ENCODE measurements at places on chromosomes 11 and 22.

- DNase-seq = no peak
These were observed 972.8 kb downstream of the OPCML start for GRCh38 chr11:132559331-132560036.

GRCh38 chr11:71566081-71566620, 788 bp downstream of the KRTAP5-10 start:
- DNase-seq = no peak

DNA sequence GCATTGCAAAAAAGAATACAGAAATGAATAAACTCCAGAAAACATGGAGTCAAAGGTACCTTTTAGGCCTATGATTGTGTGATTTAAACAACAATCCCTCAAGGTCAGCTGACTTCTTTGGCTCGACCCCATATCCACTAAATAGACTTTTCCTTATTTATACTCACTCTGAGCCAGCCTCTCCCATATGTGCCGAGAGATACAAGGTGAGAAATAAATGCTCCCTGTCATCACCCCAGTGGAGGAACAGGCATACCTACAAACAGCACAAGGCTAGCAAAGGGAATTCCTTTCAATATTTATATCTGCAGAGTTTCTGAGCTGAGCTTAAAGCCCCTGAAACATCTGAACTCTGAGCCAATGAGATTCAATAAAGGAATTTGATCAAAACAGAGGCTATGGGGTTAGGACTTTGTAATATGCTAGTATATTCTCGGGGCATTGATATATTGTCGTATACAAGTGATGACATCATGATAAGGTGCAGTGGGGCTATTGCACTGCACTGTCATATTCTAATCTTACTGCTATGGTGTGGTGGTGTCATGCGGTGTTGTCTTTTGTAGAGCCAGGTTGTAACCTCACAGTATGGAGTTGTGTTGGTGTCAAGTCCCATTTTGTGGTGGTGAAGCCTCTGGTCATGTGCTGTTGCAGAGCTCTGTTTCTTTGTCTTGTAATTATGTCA, 56.0 kb upstream of the GALNT18 start:
- no peak for DNase-seq

DNA sequence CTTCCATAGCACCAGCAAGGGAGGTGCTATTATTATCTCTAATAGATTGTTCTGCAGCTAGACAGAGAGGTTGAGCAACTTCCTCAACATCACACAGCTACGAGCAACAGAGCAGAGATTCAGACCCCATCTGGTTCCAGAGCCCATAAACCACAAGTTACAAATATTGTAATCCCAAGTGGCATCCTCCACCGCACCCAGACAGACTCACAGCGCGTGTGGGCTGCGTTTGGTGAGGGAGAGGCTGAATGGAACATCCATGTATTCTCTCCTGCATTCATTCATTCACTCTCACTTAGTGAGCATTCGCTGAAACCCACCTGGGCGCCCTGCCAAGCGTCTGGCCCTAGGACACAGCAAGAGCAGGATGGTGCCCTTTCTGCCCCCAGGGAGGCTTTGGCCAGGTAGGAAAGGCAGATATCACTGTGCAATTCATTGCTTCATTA, 33.5 kb downstream of the LIF start:
- no peak for DNase-seq

DNA sequence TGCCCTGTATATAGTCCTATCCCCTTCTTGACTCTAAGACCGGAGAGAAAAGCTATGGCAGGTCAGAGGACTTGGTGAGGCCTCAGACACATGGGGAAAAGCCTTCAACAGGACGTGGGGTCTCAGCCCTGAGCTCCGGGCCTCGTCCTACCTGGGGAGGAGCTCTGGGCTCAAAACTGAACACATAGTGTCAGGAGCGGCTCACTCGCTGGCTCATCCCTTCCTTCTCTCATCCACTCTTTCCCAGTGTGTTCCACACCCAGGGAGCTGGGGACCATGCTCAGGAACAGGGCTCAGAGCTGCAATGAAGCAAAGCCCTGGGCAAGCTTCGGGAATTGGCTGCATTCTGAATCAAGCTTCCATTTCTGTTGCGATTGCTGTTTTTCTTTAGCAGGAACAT, 14.5 kb downstream of the ADAMTS15 start:
- DNase-seq = no peak

DNA sequence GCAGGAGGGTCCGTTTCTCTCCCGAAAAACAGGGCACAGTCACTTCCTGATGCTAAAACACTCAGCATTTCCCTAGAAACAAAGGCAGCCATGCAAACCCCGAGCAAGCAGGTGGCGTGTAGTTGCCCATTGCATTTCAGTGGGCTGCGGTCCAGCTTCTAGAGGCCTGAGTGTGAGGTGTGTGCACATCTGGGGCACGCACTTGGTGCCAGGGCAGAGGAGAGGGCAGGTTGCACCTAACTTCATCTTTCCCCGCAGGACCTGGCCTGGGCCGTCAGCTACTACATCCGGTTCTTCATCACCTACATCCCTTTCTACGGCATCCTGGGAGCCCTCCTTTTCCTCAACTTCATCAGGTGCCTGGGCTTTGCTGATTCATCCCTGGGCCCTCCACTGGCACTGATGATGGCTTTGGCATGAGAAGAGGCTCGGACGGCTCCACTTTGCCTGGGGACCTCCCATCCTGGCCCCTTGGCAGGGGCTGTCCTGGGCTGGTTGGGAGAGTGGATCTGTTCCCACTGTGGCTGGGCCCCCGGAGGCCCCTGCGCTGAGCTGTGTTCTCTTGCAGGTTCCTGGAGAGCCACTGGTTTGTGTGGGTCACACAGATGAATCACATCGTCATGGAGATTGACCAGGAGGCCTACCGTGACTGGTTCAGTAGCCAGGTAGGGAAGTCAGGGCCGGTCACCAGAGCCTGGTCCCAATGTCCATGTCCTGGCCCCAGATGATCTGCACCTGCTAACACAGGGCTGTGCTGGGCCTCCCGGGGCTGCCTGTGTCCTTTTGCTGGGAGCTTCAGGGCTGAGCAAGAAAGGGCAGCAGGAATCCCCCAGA, 28.4 kb downstream of the FADS3 start:
- no peak for DNase-seq

DNA sequence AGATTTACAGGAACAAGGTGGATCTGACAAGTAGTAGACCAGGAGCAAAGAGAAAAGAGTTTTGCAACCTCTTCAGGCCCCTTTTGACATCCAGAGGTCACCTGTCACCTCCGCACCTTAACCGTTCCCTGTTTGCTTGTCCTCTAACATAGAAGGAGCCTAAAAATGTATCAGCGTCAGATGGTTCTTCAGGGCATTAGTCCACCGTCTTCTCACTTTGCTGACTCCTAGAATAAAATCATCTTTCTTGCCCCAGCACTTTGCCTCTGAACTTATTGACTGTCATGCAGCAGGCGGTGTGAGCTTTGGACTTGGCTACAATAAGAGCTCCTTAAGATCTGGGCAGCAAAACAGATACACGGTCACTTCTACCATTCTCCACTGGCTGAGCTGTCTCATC, 339.7 kb upstream of the B3GAT1 start:
- DNase-seq = no peak

DNA sequence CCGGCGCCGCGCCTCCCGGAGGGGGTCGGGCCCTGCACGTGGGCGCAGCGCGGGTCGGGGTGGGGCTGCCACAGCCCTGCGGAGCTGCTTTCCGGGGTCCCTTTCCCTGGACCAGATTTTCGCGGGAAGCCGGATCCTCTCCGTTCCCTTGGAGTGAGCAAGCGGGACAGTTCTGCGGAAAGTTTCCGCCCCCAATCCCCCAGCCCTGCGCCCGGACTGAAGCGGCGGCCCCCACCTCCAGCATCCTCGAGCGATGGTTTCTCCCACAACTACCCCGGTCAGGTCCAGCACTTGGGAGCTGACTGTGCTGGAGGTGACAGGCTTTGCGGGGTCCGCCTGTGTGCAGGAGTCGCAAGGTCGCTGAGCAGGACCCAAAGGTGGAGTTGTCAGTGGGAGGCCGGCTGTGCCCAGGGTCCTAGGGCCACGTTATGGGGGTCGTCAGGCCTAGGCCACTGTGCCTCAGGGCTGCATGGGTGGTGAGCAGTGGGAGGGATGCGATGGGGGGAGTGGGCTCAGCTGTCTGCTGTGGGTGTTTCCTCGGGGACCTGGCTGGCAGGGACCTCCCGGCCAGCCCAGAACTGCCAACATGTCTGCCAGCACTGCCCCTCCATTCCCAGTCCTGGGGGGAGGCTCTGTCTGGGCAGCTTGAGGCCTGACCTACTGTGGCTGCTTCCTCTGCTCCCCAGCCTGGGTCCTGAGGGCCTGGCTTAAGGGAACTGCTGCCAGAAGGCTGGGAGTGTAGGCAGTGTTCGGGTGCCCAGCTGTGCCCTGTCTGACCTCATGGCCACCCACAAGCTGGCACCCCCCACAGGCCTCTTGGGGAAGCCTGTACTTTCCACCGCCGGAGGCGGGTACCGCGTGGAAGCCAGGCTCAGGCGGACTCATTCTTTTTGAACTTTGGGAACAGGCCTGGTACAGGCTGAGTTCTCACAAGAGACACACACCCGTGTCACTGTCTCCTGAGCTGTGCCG, 726 bp downstream of the ST3GAL4 start:
- no peak for DNase-seq

DNA sequence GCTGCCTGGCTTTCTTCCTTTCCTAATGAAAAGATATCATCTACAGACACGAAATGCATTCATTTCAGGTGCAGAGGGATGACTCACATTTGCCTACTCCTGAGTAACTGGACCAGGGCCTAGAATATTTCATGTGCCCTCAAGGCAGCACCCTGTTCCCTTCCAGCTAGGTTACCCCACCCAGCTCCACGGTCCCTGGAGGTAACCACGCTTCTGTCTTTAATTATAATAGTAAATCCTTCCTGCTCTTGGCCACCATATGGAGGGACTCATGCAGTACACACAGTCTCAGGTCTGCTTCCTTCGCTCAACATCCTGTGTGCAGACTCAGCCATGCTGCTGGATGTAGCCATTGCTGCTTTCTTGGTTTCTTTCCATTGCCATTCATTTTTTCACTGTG, 22.3 kb downstream of the DHCR7 start:
- DNase-seq = no peak

GRCh38 chr11:65576232-65576866, 496 bp downstream of the EHBP1L1 start:
- no peak for DNase-seq

DNA sequence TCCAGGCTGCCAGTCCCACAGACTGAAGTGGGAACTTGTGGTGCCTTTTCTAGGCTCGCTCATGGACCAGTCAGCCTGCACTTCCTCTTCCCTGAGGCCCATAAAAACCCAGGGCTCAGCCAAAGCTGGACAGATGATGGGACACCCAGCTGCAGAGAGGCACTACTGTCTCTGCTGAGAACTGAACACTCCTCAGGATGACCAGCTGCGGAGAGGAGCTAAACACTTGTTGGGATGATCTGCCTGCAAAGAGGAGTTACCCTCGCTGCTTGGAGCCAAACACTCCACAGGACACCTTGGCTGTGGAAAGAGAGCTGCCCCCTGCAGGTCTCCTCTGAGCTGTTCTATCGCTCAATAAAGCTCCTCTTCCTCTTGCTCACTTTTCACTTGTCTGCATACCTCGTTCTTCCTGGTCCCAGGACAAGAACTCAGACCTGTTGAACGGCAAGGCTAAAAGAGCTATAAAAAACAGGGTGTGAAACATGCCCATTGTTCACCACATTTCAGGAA, 465.5 kb downstream of the GUCY1A2 start:
- DNase-seq = no peak

DNA sequence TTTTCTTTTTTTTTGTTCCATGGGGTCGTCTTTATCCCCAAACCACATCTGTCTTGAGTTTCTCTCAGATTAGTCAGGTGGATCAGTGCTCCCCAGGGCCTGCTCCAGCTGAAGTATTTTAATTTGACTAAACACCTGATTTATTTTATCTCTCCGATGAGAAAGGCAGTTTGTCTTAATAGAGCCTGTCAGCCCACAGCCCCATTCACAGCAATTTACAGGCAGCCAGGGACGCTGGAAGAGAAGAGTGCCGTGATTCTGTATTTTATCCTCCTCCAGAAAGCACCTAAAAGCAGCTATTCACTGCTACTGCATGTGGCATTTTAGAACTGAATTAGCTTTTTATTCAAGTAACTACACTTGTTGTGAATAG, 164.5 kb downstream of the SOX6 start:
- no peak for DNase-seq

DNA sequence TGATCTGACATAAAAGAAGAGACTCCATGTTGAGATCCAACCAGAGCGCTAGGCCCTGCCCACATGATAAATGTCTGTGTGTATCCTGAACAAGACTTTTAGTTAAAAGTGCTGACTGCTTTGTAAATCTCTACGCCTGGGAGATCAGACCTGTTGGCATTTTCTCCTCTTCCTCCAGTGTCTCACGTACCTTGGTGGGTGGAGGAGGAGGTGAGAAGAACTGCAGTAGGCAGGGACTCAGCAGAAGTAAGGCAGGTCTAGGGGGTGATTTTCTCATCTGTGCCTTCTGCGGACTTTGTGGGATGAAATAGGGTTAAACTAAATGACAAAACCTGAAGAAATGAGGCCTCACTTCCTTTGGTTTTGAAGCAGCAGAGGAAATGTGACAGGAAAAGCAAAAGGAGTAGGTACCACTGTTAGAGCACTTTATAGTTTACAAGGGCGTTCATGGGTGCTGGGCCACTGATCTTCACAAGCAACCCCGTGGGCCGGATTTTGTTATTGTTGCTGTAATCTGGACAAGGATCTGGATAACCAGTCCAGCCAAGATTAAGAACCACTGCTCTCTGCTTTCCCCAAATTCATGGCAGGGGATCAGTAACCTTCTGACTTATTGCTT, 36.7 kb upstream of the PLET1 start:
- no peak for DNase-seq

- no peak for DNase-seq
These were observed 1.6 kb downstream of the SESN3 start for GRCh38 chr11:95229199-95229992.

- no peak for DNase-seq
These were observed 2.1 kb upstream of the CPT1A start for GRCh38 chr11:68843703-68844312.

GRCh38 chr22:21686193-21686608, 20.4 kb downstream of the PPIL2 start:
- DNase-seq = no peak

DNA sequence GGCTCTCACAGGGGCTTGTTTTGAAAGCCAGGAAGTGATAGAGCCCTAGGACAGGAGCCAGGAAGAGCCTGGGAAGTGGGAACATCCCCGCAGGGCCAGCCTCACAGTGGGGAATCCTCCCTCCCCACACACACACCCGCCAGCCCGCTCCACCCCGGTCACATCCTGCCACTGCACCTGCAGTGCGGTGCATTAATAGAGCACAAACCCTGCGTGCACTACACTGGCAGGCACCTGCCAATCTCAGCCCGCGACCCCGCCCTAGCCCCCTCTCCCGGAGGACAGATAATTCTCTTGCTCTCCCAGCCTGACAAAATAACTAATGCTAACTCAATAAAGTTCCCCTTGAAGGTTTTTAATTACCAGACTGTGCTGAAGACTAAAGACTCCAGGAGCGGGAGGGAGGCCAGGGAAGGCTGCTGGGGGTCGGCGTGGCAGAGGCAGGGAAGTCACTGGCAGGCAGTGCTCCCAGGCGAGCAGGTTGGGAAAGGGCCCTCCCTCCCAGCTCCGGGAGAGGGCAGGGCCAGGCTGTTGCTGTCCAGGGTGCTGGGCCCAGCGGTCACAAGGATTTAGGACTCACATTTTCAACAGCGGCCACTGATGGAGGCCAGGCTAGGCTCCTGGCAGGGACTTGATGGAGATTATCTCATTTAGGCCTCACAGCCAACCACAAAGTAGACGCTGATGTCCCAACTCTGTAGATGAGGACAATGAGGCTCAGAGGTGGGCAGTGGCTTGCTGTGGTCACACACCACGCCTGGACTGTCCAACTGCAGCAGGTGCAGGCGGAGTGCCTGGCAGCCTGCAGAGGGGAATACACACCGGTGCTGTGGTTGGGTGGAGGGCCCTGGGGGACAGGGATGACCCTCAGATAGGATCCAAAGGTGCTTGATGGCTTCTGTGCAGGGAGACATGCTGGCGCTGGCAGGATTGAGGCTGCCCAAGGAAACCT, 23.9 kb upstream of the TCF20 start:
- no peak for DNase-seq
